ENCODE measurements at places on chromosomes 13 and 19. TPM values are rescaled to one million over a fixed set of nuclear protein-coding genes. Genes with fewer than 3 reads are reported as not detected.
A peak's percentile ranks its signal among the peaks of the same experiment; 100 is the strongest.

DNA sequence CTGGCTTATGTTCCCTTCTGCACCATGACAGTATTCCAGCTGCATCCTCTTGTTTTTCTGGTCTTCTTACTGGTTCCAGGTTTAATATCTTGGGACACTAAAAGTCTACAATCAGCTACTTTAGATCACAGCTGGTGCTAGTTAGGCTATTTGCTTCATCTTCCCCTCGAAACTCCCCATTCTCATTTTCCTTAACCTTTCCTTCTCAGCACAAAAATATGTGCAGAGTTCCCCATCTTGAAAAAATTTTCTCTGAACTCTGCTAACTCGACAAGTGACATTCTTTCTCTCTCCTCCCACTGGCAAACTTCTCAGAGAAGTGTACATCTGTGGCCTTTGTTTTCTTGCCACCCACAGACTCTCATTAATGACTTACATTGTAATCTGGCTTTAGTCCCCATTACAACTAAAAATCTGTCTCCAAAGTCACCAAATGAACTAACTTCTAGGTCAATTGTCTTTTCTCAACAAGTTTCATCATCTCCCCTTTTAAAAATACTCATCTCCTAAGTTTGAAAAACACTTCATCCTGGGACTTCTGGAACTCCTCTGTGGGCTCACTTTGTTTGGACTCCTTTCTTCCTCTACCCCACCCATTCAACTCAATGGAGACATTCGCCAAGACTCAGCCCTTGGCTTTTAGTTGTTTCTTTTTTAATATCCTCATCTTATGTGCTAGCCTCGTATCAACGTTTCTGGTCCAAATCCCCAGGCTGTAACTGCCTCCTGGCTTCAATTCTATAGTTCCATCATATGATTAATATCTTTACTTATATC is 7.1 kb upstream of the KL start:
- no peak for DNase-seq

GRCh38 chr19:10760273-10760944 is 42.5 kb downstream of the DNM2 start:
- DNase-seq: peak; percentile 79

The SIGLEC12 gene
- not detected for total RNA-seq

The KLK7 gene
- 10.8 TPM for total RNA-seq

DNA sequence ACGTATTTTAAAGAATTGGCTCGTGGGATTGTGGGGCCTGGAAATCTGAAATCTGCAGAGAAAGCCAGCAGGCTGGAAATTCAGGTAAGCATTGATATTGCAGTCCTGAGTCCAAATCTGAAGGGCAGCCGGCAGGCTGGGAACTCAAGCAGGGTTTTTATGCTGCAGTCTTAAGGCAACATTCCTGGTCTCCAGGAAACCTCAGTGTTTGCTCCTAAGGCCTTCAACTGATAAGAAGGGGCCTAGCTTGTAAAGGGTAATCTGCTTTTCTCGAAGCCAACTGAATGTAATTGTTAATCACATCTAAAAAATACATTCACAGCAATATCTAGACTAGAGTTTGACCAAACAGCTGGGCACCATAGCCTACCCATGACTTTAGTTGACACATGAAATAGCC is 154.4 kb downstream of the EFNB2 start:
- DNase-seq: no peak

The MTRF1 gene
- 15.9 TPM for total RNA-seq

- DNase-seq: no peak
These were observed 35.4 kb upstream of the MCF2L start for GRCh38 chr13:112933649-112934048.

The CEACAM4 gene
- not detected for total RNA-seq

The EDNRB gene
- 0.35 TPM for total RNA-seq

DNA sequence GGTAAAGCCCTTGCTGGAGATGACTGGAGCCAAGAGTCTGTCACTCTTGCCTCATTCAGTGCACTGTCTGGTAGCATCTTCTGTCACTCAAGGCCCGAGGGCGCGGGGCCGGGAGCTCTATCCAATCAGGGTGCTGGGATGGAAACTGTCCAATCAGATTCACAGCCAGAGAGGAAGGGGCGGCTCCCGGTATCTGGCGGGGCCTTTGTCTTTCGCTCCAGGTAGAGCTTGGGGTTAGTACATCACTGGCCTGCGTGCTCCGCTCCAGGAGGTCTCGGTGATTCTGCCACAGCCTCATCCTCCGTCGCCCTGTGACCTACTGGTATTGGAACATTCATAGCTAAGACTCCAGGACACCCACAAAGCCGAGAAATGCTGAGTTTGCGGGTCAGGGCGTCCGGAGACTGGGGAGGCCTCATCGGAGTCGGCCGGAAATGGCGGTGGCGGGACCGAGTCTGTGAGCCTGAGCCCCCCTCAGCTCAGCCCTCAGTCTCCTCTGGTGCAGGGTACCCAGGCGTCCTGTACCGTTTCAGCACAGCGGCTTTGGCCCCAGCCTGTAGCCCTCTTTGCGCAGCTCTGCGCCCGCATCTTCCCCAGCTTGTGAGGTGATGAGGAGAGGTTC is 20.6 kb upstream of the ZNF430 start:
- peak; percentile 77 for DNase-seq

- no peak for DNase-seq
These were observed 806 bp upstream of the ZNF837 start for GRCh38 chr19:58381460-58382212.

The KLHL1 gene
- total RNA-seq: not detected

The DZIP1 gene
- total RNA-seq: 74.6 TPM

The ATP4B gene
- not detected for total RNA-seq

The KIR2DL1 gene
- total RNA-seq: not detected

DNA sequence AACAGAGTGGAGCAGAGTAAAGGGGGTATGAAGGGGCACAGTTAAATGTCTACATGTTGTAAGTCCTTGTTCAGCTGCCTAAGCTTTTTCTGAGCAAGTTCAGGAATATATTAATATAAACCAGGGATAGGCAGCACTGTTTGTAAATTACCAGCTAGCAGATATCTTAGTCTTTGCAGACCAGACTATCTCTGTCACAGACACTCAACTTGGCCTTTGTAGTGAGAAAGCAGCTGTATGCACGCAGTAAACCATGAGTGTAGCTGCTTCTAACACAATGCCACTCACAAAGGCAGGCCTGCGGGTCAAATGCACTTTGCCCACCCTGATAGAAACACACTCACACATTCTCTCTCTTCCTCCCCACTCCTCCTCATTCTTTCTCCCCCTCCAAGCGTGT is 1016.9 kb downstream of the UQCRFS1 start:
- no peak for DNase-seq

GRCh38 chr13:51148223-51148951 is 37.3 kb upstream of the C13orf42 start:
- DNase-seq: no peak

The NALCN gene
- 10.2 TPM for total RNA-seq

DNA sequence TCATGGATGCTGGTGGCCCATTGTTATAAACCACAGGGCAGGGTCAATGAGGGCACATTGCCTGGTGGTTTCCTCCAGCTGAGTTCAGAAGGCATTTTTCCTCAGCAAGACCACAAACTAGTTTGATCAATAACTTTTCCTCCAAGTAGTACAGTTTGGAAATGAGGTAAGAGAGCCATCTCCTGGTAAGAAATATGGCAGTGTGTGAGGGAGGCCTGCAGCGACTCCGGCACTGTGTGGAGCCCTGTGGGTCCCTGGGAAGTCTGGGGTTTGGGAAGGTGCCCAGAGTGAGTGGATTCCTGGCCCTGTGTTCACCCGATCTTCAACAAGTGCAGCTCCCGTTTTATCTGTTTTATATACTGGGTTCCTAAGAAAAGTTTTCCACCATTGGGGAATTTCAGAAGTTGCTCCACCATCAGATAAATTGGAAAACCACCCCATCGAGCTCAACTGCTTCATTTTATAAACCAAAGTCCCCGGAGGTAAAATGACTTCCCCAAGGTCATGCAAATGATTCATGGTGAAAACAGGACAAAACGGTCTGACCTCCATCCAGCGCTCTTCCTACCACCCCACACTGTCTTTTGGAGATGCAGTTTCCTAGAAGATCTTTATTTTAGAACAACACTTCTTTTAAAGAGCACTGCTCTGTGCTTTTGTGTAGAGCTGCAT is 148.4 kb downstream of the KATNAL1 start:
- DNase-seq: peak; percentile 79

The DHX34 gene
- 13.4 TPM for total RNA-seq

The RFXAP gene
- 2.3 TPM for total RNA-seq

DNA sequence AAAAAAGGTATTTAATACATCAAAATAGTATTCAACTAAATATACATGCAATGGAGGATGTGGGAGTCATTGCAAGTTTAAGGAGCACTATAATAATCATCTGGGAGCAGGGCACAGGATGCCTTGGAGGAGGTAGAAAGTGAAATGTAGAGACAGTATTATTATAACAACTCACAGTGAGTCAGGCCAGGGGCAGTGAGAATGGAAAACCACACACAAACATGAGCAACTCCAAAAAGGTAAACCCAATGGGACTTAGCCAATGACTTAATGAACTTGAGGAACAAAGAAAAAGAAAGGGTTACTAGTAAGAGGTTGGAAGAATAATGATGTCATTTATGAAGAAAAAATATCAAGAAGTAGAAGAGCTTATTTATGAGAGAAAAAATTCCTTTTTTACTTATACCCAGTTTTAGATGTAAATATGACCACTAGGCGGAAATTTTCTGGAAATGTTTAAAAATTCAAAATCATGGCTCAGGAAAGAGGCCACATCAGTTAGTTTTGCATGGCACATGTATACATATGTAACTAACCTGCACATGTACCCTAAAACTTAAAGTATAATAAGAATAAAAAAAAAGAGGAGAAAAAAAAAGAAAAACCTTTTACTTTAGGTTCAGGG is 389.3 kb downstream of the SUCLA2 start:
- no peak for DNase-seq

The KISS1R gene
- not detected for total RNA-seq

GRCh38 chr19:44050740-44051649 is 841 bp upstream of the ZNF223 start:
- DNase-seq: peak; percentile 12
